ENCODE measurements at places on chromosomes 3 and 15.

- DNase-seq = no peak
Observed at GRCh38 chr3:37680401-37680800, 181.3 kb upstream of the CTDSPL start.

DNA sequence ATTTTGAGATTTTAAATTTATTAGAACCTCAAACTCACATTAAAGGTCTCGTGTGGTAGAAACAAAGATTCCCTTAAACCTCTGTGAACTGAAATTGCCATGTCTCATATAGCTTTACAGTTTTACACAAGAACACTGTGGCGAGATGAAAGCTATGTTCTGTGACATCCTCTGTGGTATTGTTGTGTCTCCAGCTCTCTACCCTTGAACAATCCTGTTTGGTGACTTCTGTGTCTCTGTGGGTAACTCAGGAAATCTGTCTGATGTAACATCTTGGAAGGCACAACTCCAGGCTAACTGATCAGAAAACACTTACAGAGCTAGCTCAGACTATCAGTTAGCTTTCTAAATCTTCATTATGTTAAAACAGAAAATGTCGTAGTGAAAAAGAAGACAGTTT lies 318.8 kb upstream of the GBE1 start:
- DNase-seq = no peak

DNA sequence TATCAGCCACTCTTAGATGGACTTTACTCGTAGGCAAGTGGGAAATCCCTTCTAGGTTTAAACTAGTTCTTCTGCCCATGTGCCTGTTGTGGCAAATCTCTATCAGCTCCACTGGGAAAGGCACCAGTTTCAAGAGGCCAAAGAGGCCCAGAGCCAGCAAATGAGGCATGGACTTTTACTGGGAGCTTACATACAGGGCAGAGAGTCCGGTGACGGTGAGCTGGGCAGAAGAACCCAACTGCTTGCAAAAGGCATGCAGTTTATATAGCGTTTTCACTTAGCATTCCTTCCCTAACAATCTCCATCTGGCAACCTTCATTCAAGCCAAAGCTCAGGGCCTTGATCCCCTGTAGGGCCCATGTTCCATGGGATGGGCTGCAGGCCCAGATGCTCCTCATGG lies 93.0 kb upstream of the C3orf80 start:
- no peak for DNase-seq

GRCh38 chr3:16697443-16698147 lies 92.4 kb upstream of the DAZL start:
- DNase-seq = no peak

DNA sequence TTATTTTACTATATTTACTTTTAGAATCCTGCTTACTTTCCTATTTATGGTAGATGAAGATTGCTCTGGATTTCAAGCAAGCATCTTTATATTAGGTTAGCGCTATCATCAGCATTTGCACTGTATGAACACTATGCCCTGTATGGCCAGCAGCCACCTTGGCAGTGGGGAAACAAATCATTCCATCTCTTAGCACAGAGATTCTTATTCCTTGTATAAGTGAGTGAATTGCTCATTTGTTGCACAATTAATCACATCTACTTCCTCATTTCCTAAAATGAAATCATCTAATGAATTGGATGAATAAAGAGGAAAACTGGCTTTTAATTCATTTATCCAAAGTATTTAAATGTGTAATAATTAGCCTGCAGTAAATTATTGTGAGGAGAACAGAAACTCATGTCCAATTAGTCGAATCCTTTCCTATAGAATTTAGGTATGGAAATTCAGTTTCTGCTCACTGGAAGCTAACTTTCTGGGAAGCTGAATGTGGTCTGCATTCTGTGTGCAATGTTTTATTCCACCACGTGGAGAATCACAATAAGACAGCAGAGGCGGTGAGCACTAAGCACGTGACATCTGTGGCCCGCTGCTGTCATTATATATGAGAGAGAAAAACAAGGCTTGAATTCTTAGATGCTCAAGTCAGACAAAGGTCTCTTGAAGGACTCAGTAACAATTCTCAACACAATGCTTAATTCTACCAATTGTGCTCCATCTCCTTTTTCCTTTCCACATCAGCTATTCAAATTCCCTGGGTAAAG lies 93.4 kb downstream of the PEX5L start:
- no peak for DNase-seq

DNA sequence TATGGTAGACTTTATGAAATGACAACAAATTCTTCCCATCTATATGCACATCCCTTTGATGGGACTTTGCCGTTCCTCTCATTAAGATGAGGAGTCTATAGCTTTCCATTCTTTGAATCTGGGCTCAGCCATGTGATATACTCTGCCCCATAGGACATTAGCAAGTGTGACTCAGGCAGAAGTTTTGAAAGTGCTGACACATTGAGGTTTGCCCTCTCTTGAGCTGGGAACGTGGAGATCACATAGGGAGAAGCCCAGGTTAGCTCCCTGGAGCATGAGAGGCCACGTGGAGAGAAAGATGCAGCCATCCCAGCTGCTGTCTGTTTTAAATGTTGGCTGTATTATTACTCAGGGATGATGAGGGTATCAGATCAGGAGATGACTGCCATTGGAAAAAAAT lies 67.7 kb upstream of the OXTR start:
- DNase-seq = no peak

DNA sequence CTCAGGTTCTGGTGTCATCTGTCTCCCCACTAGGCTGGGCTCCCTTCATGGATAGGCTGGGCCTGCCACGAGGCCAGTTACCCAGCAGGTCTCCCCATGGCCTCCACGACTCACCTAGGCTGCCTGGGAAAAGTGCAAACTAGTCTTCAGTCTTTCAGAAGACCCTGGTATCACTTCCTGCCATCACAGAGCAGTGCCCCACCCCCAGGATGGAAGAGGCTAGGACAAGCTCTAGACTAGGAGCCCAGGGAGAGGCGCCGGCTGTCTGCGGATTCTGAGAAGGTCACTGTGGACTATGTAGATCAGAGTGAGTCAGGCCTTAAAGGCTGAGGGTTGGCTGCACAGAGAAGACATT lies 63.7 kb downstream of the CORO2B start:
- DNase-seq = no peak

DNA sequence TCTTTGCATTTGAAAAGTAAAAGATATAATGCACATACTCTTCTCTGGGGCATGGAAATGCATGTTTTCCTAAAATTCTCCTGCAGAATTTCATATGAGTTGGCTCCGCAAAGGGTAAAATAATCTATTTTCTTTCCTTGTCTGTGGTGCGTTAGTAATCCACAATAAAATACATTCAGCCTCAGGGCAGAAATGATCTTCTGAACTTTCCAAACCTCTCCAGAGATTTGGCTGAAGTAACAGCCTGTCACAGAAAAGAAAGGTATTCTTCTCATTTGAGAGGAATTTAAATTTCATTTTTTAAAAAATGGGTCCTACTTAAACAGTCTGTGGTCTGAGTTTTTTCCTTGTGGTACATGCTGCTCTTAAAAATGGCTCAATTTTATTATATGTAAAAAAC lies 182.7 kb upstream of the DCBLD2 start:
- DNase-seq = no peak

- DNase-seq = no peak
Observed at GRCh38 chr15:37019479-37020433, 80.6 kb downstream of the MEIS2 start.

DNA sequence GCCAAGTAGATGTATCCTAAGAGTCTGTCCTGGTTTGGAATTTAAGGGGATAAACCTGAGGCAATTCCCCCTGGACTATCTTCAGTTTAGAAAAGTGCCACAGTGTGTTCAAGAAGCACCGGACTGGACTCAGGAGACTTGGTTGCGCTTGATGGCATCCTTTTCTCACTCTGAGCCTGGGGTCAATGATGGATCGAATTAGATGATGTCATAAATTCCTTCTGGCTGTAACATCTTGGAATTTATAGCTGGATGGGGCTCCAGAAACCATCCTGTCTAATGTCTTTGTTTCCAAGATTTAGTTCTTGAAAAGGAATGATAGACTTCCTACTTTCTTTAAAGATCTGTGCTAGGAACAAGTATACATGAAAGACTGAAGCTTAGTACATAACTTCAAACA lies 280.6 kb downstream of the LPP start:
- DNase-seq = no peak

- DNase-seq = no peak
Observed at GRCh38 chr15:68586274-68586961, 7.6 kb downstream of the CORO2B start.

- no peak for DNase-seq
Observed at GRCh38 chr3:50533316-50533715, 29.9 kb upstream of the CACNA2D2 start.

DNA sequence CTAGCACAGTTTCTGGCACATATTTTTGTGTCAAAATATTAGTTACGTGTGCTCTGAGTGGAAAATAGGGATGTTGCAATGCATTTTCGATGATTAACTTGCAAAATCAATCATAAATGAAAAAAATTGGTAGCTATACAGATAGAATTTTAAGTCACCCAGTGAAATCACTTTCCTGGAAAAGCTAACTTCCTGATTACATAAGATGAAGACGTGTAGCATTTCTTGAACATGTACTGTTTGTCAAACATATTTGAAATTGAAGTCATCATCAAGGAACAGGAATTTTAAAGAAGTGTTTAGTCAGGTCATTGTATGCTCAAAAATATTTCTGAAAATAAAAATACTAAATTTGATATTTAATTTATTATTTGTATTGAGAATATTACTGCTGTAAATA lies 977.7 kb downstream of the PLOD2 start:
- DNase-seq = no peak

DNA sequence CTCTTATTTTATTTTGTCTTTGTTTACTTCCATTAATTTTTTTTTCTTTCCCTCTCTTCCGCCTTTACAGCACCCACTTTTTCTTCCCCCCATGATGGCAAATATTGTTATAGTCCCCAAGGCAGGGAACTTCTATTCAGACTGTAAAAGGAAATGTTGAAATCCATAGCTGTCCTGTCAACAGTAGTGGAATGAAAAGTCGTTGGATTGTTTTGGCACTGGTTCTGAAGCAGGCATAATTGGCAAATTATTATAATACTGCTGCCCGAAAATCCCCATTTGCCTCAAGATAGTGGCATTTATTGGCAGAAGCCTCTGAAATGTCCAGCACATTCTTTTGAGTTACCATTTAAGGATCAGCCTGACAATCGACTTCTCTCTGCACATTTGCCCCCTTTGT lies 150.6 kb downstream of the TPRG1 start:
- DNase-seq = no peak

DNA sequence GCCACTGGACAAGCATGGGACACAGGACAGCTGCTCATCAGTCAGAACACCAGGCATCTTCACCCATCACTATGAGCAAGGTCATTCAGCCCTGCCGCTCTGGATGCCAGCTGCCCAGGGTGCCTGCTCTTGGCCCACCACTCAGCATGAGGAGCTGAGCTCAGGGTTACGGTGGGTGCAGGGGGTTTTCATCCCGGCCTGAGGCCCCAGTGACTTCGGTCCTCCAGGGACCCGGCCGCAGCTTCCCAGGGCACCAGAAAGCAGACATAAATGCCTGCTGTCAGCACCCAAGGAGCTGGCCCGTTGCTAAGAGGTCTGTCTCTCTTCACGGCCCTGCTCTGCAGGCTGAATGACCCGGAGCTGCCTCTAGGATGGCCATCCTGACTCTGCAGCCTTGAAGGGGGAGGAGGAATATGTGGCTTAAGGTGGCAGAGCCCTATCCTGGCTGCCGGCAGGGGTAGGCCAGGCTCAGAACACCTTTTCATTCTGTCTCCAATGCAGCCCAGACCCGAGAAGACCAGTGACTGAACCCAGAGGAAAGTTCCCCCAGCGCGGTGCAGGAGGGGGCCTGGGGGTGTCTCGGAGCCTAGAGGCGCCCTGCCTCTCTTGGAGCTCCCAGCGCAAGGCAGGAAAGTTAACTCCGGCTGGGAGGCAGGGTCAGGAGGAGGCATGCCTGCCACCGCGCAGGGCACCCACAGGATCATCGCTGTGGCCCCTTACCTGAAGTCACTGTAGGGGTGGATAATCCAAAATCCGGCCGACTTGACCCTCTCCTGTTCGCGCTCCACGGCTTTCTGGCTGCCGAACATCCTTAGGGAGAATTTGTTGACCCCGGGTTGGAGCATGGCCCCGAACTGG lies 1.8 kb downstream of the HCN4 start:
- no peak for DNase-seq

DNA sequence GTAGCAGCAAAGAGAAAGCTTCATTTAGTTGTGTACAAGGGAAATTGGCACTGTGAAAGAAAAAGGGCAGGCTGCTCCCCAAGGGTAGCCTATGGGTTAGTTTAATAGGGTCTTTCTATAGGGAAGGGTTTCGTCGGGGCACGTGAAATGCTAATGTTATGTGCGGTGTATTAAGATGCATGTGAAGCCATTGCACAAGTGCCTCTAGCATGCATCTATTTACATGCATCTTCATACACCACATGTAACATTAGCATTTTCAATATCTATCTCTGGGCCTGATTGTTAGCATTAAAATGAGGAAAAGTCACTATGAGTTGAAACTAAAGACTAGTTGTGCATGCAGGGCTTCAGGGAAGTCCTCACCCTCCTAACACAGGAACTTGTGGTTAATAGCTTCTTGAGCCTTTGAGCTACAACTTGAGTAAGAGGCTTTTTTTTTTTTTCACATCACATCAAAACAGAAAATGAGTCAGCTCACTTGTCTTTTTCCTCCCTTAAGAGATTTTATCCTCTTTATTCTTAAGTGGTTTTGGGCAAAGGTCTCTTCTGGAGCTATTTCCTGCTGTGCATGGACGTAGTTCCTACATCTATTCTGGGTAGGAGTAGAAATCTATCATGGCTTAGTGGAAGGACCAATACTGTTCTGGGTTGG lies 613.4 kb downstream of the ZPLD1 start:
- no peak for DNase-seq

DNA sequence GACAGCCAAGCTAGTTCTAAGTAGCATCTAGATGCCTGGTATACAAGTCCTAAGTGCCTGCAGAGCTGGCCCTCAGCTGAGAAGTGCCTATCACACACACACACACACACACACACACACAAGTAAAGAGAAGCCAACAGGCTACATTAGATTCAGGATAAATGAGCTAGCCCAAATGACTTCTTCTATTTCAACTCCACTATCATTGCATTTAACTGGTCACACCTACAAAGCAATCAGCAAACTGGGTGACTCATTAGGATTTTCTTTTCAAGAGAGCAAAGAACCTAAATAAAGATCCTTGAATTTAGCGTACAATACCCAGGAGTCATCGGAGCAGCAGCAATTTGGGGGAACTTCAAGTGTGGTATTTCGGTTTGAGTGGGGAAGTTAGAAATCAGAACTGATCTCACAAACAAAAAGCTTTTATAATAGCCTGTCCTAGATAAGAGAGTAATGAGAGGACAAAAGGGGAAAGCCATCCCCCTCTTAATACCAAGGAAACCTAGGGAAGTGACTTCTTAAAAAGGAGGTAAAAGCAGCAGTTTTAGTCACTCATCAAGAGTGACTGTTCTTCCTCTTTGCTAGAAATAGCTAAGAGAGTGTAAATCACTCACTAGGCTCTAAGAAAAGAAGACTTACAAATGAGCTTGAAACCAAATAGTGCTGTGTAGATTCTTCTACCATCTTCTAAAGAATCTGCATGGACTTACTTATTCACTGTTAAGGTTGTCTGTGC lies 112.7 kb downstream of the TNIK start:
- DNase-seq = no peak

Measured in NCI-H446 (cell line).